ENCODE measurements at places on chromosomes 1 and 21.

GRCh38 chr1:168161459-168161858, 17.3 kb upstream of the TIPRL start:
- no peak for DNase-seq

- DNase-seq = no peak
Measured at GRCh38 chr1:242525360-242525722, 844 bp upstream of the PLD5 start.

DNA sequence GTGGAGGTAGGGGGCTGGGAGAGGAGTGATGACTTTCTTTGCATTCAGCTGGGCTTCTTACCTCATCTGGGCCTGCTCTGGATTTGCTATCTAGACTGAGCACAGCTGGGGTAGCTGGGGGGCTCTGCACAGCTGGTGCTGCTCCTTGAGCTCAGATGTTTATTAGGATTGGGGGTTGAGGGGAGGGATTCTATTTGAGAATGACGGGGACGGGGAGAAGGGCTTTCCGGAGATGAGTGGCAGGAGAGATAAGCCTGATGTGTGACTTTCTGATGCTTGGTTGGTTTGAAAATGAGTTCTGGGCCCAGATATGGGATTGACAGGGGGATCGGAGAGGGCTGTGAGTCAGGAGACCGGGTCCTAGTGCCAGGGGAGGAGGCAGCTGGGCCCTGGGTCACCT, 146.1 kb upstream of the CSF3R start:
- no peak for DNase-seq

- DNase-seq = no peak
Measured at GRCh38 chr1:100378956-100379355, 26.6 kb downstream of the CDC14A start.

GRCh38 chr1:231695439-231696255, 69.1 kb downstream of the DISC1 start:
- no peak for DNase-seq

GRCh38 chr1:15618655-15619525, 1.6 kb downstream of the DDI2 start:
- no peak for DNase-seq

All from stimulated activated CD8-positive, alpha-beta memory T cell treated with anti-CD3 and anti-CD28 coated beads, Interleukin-15, amount 100 ng/mL, for 48 hours (primary cell).